ENCODE measurements at places on chromosomes 12 and 14.

- no peak for DNase-seq
Observed at GRCh38 chr14:63405715-63406114, 87.0 kb upstream of the GPHB5 start.

GRCh38 chr14:55059333-55059732 is 7.9 kb downstream of the MAPK1IP1L start:
- no peak for DNase-seq

DNA sequence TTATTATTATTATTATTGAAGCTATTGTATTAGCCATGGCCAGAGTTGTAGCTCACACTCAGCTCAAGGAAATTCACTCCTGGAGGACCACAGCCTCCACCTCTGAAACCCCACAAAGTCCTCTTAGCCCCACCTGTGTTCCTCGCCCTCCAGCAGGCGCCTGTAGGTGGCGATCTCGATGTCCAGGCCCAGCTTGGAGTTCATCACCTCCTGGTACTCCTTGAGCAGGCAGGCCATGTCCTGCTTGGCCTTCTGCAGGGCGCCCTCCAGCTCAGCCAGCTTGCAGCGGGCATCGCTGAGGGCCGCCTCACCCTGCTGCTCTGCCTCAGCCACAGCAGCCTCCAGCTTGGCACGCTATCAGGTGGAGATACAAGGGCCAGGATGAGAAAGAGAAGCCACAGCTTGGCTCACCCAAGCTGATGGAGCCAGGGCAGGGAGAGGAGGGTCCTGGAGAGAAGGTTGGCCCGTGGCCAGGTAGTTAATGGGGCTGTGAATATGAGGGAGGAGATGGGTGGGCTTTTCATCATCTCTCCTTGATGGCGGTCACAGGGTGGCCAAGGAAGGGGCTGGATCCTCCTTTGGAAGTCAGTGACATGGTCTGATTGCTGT is 5.1 kb downstream of the KRT85 start:
- no peak for DNase-seq

- DNase-seq = no peak
Observed at GRCh38 chr12:111203446-111203845, 165.4 kb downstream of the PHETA1 start.

GRCh38 chr14:59926534-59926933 is 6.6 kb downstream of the LRRC9 start:
- DNase-seq = no peak

DNA sequence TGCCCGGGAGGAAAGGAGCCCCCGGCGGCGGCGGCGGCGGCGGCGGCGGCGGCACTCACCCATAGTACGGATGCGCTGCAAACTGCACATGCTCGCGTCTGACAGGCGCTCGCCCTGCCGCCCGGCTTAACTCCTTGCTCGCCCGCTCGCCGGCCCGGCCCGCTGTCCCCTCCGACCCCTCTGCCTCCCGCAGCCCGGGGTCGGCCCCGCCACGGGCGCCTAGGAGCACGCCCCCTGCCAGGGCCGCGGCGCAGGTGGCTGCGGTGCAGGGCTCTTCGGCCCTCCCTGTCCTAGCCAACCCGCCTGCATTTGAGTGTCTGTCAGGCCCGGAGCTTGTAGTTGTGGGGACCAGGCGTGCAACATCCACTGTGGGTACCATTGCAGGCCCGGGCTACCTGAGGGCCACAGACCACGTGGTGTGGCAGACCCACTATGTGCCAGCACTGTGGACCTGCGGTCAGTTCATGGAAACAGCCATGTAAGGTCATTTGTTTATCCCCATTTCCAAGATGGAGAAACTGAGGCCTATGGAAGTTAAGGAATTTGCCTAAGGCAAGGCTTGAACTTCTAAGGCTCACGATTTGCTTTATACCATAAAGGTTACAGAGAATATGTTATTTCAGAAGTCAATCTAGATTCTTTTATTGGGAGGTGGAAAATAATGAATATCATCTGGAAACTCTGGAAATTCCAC is 17.6 kb upstream of the PLEKHH1 start:
- no peak for DNase-seq

DNA sequence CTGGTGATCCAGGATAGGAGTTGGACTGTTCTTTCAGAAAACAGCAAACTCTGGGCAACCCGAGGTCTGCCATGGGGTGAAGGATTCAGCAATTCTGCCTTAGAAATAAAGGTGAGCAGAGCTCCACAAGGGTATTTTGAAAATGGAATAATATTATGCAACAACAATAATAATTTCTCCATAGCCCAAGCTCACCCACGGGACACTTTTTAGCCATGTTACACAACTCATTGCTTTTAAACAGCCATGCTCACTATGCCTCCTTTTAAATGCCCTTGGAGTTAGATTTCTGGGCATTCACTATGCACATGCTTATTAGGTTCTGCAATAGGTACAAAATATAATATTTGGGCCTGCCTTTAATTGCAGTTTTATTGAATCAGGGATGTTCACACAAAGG is 37.2 kb downstream of the SLC35F4 start:
- no peak for DNase-seq

DNA sequence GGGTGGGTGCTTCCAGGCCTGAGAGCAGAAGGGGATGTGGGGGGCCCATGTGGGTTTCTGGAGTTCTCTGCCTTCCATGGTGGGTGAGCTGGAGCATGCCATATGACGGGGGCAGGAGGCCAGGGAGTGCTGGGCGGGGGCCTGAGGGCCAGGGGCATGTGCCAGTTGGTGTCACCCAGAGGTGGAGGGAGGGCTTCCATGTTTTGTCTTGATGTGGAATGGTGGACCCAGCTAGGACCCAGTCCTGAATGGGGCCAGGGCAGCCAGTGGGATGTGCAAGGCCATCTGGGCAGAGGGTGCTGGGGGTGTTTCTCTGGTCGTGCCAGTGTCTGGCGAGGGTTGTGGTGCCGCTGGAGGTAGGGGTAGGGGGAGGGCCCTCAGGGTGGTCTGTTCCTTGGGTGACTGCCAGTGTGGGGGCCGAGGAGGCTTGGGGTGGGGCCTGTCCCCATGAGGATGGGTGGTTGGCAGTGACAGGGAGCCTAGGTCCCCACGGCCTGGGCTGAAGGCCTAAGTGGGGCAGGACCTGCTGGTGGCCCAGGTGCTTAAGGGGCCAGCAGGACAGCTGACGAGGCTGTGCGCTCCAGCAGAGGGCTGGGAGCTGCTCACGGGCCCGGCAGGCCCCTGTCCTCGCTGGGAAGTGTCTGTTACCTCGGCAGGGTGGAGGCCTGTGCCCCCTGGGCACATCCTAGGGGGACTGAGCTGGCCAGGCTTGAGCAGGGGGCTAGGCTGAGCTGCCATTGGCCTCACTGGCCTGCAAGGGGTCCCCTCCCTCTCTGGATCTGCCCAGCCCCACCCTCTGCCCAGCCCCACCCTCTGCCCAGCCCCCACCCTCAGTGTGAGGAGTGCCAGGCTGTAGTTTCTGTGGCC is 26.8 kb downstream of the CEP170B start:
- no peak for DNase-seq

DNA sequence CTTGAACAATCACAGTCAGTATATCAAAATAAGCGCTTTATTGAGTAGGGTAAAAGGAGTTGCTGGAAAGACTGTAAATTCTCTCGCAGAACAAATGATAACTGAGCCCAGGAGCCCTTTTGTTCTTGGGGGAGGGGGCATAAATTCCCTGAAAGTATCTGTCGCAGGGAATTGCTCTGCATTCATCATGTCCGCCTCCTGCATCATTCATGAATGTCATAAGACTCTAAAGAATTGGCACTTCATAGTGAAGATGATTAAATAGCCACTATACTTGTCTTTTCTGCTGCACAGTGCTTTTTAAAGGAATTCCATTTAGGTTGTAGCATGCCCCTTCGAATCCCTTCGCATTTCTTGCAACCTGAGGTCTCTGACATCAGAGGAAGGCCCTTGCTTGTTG is 762.3 kb downstream of the DIO2 start:
- DNase-seq = no peak

DNA sequence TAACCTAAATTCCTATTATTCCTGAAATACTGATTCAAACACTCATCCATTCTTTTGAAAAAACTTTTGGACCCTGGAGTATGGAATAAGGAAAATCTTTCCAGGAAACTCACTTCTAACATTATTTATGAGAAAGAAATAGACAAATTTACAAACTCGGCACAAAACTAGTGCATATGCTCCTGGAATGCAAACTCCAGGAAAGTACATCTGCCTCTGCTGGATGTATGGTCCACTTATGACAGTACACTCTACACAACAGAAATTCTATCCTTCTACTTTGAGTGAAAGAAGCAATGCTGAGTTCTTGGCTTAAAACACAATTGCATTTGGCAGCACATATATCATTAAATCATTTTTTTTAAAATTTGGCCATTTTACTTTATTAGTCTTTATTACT is 700.5 kb upstream of the STXBP6 start:
- DNase-seq = no peak

DNA sequence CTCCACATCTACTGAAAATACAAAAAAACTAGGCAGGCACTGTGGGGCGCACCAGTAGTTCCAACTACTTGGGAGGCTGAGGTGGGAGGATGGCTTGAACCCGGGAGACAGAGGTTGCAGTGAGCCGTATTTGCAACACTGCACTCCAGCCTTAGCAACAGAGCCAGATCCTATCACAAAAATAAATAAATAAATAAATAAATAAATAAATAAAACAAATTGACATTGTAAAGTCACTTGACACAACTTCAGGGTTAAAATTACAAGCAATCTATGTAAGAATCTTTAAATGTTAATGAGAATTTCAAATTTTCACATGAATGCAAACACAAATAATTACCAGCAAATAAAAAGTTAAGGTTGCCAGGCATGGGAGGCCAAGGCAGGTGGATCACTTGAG is 11.1 kb downstream of the ATXN2 start:
- DNase-seq = no peak

DNA sequence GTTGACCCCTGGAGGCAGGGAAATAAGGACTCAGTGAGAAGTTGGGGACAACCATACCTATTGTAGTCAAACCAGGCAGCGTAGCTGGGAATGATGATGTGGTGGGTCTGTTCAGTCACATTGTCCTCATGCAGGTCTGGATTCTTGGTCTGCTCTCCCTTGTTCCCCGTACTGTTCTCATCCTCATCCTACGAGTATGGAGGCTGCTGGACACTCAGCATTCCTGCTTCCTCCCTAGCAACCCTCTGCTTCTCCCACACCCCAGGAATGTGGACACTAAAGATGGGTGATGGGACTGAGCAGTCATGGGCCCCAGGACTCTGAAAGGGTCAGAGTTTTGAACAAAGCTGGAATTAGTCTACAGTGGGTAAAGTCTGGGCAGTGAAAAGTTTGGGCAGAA is 10.9 kb downstream of the SMARCC2 start:
- no peak for DNase-seq

GRCh38 chr14:89533766-89534165 is 116.7 kb upstream of the FOXN3 start:
- DNase-seq = no peak

GRCh38 chr12:89701606-89702206 is 6.9 kb downstream of the ATP2B1 start:
- DNase-seq = no peak

- DNase-seq = no peak
Observed at GRCh38 chr12:96218989-96219678, 25.0 kb downstream of the ELK3 start.

- DNase-seq = no peak
Observed at GRCh38 chr12:54053751-54054741, at the start of gene HOXC4. TSS of gene HOXC4 (plus strand) at chr12:54053835. CDS start at chr12:54053923, 88 bp downstream.

- DNase-seq = no peak
Observed at GRCh38 chr12:131025939-131026702, 72.4 kb downstream of the ADGRD1 start.

- DNase-seq = no peak
Observed at GRCh38 chr12:59559696-59560095, 36.1 kb upstream of the SLC16A7 start.

GRCh38 chr14:68444449-68445168 is 348.3 kb downstream of the ZFP36L1 start:
- no peak for DNase-seq

GRCh38 chr14:105850853-105851581 is 324.6 kb downstream of the TMEM121 start:
- DNase-seq = no peak

DNA sequence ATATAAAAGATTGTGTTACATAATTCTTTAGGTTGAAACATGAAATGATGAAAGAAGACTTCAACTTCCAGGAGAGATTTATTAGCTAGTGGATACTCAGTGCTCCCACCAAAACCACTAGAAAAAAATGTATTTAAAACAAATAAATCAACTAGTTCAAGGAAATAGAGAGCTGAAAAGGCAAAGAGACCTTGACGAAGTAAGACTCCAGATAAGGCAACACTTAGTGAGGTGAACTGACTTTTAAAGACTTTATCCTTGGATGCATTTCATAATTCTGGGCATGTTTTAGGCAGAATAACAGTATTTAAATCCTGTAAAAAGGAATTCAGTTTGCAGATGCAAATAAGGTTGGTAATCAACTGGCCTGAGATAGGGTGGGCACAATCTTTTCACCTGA is 1150.7 kb downstream of the FSCB start:
- DNase-seq = no peak

GRCh38 chr14:81557146-81557545 is 23.5 kb upstream of the SEL1L start:
- DNase-seq = no peak

DNA sequence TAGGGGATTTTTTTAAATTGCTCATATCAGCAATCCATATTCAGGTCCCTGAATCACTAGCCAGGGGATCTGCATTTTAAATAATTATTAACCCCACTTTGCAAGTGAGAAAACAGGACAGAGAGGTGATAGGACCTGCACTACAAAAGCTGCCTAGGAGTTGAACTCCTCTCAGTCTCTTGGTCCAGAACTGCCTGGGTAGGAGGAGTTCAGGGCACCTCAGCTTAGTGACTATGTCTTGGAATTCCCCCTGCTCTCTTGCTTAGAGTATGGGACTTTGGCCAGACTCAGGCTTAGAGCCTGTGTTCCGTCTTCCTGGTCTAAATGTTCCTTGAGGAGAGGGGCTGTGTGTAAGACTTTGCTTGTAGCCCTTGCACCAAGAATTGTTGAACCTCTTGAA is 68.2 kb upstream of the WSCD2 start:
- no peak for DNase-seq

- no peak for DNase-seq
Observed at GRCh38 chr14:65336191-65336591, 76.3 kb upstream of the FUT8 start.

- DNase-seq = no peak
Observed at GRCh38 chr12:64833928-64834327, 9.5 kb downstream of the TBC1D30 start.

GRCh38 chr12:80381121-80381520 is 62.9 kb upstream of the PTPRQ start:
- no peak for DNase-seq

Measured in neural progenitor cell (in vitro differentiated cells).